ENCODE measurements at places on chromosomes 3 and 15. TPM values are rescaled to one million over a fixed set of nuclear protein-coding genes. Genes with fewer than 3 reads are reported as not detected.

The PLIN1 gene
- total RNA-seq, result under 0.01 TPM

The TLR9 gene
- 0.21 TPM for total RNA-seq

The ITIH1 gene
- total RNA-seq, result 0.52 TPM

The SPATA12 gene
- not detected for total RNA-seq

The DNAJB11 gene
- total RNA-seq, result 44.3 TPM

The ILDR1 gene
- total RNA-seq, result 0.21 TPM

The FAM131A gene
- 5.7 TPM for total RNA-seq

The UBAP1L gene
- total RNA-seq, result 2.5 TPM

The SLCO2A1 gene
- not detected for total RNA-seq

The CACNA2D3 gene
- 2.0 TPM for total RNA-seq

The HES1 gene
- total RNA-seq, result 22.9 TPM

The COLQ gene
- total RNA-seq, result 1.9 TPM

The GUCA1C gene
- not detected for total RNA-seq

The ROPN1 gene
- not detected for total RNA-seq

The ADAMTS7 gene
- total RNA-seq, result not detected

The GOLGA8S gene
- total RNA-seq, result 0.10 TPM

The C3orf22 gene
- total RNA-seq, result not detected

The CNTN4 gene
- not detected for total RNA-seq

The LRRC28 gene
- 13.3 TPM for total RNA-seq

Data from mononuclear cell (primary cell).